Sciatic nerve (tissue), 2 donors: ENCODE measurements at places on chromosomes 3 and 15.

DNA sequence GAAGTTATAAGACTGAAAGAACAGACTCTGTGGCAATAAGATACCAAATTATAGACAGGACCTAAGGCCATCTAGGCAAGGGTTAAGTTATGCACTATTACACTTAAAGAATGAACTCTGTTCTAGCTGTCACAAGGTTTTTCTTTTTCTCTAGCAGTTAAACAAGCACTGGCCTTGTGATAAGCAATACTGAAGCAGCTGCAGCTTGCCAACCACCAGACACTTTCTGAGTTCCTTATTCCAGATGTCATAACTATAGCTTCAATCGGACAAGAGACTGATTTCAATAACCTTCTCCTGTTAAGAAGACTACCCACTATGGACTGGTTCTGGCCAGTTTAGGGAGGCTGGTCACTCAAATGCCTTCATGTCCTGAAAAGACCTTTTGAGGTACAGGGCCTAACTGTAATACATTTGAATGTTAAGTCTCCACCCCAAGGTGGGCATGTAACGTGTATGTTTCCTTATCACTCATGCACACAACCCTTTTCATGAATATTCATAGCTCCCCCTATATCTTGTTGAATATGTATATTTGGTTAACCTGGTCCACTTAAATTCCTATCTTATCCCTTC lies 85.8 kb downstream of the CFAP20DC start:
- DNase-seq = no peak

DNA sequence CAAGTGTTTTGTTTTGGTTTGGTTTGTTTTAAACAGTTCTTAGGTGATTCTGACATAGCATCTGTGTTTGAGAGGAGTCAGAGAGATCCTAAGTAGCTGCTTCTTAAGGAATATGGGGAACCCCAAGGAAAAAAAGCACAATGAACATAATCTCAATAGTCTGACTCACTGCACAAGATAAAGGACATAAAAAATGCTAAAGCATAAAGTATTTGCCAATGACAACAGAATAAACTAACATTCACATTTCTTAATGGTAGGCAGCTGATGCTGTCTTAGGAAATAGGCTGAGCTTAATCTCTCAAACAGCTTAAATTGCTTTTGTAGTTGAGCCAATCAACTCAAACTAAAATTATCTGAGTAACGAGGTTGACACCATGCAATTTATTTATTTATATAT lies 2.9 kb downstream of the NCEH1 start:
- DNase-seq = no peak

DNA sequence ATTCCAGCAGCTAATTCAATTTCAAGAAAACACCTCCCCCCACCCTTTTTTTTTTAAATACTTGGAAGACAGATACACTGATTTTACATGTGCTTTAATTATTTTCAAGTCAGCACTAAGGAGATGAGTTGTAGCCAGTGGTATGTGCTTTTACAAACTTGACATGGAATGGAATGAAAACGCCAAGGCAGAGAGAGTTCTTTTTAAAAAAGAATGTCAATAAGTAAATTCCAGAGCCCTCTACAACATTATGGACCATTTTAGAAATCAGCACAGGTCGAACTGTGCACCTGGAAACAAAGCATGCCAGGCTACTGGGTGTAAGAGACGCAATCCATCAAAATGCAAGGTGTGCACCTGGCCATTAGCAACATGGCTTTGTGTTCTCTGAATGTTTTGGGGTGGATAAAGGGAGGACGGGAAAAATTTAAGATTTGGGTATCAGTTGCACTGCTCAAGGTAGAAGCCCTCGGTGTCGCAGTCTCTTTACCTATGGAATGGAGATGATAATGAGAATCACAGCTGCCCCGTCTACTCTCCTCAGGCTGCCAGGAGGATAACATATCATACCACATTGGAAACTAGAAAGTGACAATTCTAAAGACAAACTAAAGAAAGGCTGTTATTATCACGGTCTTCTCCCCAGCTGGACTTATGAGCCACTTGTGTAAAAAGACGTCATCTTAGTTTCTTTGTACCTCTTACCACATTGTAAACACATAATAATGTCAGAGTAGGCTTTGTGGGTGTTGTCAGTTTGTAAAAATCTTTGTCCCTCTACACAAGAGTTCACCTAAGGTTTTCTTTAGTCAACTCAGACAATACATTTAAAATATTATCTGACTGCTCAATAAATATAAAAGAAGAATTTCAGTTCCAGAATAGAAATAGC lies 107.4 kb upstream of the PRICKLE2 start:
- no peak for DNase-seq

DNA sequence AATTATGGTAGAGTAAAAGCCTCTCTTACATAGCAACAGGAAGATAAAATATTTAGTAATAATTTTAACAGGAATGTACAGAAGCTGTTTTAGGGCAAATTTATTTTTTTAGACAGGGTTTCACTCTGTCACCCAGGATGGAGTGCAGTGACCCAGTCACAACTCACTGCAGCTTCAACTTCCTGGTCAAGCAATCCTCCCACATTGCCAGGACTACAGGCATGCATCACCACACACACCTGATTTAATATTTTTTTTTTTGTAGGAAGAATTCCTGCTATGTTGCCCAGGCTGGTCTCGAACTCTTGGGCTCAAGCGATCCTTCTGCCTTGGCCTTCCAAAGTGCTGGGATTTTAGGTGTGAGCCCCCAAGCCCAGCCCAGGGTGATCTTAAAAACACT lies 61.1 kb downstream of the PCCB start:
- DNase-seq = no peak

DNA sequence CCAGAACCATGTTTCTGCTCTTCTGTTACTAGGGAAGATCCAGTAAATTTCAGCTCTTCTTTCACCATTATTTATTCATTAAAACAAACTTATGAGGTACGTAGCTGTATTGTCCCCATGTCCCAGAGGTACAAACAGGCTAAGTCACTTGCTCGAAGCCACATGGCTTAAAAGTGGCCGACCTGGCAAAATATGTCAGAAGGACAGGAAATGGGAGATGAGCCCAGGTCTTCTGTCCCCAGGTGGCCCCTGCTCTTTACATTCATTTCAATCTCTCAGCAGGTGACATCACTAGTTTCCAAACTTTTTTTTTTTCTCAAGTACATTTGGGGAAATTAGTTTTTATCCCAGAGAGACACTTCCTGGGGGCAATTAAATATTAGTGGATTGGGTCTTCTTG lies 34.1 kb upstream of the LPP start:
- DNase-seq = no peak

DNA sequence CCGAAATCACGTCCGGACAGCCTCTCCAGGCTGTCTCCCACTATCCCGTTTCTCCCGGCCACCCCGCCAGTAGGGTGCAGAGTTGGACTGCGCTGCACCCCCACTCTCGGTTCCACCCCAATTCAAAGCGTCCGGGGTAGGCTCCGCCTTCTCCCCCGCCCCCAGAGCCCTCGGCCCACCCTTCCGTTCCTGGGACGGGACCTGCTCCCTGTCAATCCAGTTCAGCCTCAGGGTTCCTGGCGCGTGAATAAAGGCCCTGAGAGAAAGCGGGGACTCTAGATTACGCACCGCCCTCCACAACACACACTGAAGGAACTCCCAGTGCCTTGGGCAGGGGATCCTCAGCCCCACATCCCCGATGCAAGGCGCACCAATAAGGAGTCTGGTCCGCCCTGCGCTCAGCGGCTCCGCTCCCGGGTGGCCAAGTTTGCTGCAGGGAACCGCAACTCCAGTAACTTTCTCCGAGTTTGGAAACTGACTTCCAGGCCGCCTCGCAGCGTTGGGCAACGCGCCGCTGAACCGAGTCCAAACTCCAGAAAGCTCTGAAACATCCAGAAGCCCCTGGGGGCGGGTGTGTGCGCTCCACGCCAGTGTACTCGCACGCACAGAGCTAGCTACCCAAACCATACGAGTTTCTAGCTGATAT lies 1.9 kb downstream of the ADAMTS9 start:
- peak; percentile 97 for DNase-seq

DNA sequence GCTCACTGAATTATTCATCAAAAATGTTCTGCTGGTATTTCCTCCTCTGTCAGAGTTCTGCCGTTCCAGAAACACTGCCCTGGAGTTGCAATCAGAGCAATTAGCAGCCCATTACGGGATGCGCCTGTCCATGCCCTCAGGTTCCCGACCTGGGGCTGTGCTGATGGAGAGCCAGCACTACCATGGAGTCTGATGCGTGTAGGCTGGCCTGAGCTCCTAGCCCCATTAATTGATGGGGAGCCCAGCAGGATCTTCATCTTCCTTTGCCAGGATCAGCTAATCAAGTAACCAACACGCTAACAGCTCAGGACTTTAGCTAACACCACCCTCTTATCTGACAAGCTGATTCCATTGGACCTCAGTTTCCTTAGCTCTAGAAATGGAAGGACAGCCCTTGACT lies 164.2 kb downstream of the ABHD5 start:
- DNase-seq = no peak

DNA sequence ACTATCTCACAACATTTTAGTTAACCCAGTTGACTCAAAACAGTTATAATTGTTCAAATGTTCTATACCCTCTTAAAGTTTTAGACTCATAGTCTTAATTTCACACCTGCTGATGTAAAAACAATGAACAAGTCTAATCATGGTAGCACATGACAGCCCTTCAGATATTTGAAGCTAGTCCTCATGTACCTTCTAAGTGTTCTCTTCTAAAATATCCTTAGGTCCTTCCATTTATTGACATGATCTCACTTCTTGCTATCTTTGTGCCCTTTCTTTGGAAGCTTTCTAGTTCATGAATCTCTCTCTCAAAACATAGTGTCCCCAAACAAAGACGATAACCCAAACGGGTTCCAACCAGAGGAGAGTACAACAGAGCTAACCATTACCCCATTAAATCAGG lies 363.1 kb downstream of the MECOM start:
- no peak for DNase-seq

GRCh38 chr3:159249472-159250174 lies 447.8 kb downstream of the MFSD1 start:
- DNase-seq = no peak

- no peak for DNase-seq
Measured at GRCh38 chr3:61221759-61222362, 29.4 kb downstream of the FHIT start.

GRCh38 chr3:113287111-113287802 lies 75.9 kb downstream of the BOC start:
- no peak for DNase-seq

DNA sequence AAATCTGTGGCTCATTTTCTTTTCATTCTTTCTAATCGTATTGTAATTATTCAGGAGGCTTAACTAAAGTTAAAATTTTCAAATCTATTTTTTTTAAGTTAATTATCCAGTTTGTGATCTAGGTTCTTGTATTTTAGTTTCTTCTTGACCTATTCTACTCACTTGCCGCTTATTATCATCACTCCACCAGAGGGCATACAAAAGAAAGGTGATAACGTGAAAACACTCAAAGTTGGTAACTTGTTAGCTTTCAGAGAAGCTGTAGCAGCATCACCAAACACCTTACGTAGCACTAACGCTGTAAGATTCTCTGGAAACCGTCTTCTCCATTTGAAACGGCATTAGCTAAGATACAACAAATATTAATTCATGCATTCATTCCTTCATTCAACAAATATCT lies 4.8 kb downstream of the GNB4 start:
- no peak for DNase-seq

DNA sequence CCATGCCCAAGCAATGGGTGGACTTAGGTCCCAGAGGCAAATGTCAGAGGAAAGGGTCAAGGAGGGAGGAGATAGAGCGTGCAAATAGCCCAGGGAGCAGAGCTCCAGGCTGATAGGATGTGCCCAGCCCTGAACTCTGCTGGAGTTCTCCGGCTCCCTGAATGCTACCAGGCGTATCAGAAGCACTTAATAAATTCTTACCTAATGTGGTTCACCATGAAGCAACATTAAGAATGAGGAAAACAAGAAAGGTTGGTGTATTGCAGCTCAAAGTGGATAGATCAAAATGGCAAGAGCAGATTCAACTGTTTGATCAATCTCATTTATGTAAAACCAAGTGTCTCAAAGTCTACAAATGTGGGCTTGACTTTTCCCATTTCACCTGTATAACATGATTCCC lies 38.3 kb downstream of the PXYLP1 start:
- no peak for DNase-seq

- DNase-seq = no peak
Measured at GRCh38 chr3:171986176-171986575, 53.2 kb upstream of the FNDC3B start.
